ENCODE measurements at places on chromosomes 1 and 21. TPM values are rescaled to one million over a fixed set of nuclear protein-coding genes. Genes with fewer than 3 reads are reported as not detected.

AMY1A gene
- not detected for total RNA-seq

DARS2 gene
- total RNA-seq = 33.6 TPM

GRIK1 gene
- total RNA-seq = not detected

HCRTR1 gene
- 1.4 TPM for total RNA-seq

DISC1 gene
- 12.8 TPM for total RNA-seq

ADGRL2 gene
- total RNA-seq = 40.0 TPM

WNT3A gene
- not detected for total RNA-seq

DNA sequence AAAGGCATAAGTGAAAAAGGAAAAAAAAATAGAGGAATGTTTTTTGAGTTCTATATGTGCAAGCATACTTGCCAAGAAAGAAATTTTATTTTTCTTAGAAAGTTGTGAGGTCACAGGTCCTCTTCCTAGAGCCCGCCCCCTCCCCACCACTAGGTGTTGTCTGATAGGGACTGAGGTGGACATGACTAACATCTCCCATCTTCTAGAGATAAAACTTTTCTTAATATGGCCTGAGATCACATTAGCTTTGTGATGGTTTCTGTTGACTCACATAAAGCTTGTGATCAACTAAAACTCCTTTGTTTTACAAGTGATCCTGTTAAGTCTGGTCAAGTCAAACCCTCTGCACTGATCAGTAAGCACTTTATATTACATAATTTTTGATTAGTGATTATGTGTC, 33.4 kb upstream of the CITED4 start:
- DNase-seq = no peak

- DNase-seq = no peak
Measured at GRCh38 chr1:48784301-48784700, 7.6 kb upstream of the BEND5 start.

DNA sequence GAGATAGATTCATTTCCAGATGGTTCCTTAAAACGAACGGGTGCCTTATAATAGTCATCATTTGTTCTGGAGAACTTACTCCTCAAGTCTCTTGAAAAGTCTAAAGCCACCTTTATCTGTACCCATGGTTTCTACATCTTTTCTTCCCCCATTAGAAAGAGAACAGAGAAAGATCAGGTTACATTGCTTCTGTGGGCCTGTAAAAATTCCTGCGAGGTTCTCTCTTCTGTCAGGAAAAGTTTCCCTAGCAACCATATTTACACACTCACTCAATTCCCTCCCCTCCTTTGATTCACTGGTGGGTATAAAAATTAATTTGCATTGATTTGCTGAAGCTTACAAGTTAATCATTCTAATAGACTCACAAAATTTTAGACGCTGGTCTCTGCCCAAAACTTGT, 6.7 kb downstream of the PHC2 start:
- peak; percentile 16 for DNase-seq

DNA sequence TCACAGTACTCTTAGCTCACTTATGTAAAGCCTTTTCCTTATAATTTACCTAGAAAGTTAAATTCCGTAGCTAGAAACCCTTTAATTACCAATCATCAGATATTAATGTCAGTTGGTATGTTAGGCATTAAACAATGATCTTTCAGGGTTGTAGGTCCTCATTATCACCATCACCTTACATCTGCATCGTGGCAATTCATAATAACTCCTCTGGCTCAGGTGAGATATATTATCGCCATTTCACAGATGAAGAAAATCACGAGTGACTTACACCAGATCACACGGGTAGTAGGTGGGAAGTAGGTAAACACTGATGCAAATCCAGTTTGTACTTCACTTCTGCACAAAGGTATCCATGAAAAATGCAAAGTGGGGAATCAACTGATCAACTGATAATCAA, 639 bp downstream of the NUP133 start:
- DNase-seq = no peak

- no peak for DNase-seq
Measured at GRCh38 chr1:205275133-205275532, 46.4 kb downstream of the NUAK2 start.

DNA sequence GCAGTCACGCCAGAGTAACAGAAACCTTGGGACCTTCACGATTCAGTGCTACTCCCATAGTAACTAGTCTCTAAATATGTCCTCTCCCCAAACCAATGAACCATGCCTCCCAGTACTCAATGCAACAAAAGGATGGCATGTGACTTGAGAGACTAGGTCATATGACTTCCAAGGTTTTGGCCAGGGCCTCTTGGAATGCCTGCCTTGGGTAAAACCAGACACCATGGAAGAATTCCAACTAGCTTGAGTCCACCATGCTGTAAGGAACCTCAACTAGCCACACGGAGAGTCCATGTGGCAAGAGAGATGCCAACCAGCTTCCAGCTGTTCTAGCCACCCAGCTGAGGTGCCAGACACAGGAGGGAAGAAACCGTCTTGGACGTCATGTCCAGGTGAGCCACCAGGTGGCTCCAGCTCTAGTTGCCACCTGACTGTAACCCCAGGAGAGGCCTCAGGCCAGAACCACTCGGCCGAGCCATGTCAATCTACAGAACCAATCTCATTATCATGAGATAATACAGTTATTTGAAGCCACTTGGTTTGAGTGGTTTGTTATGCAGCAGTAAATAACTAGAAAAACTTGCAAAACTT, 115.0 kb downstream of the SYF2 start:
- no peak for DNase-seq

DNA sequence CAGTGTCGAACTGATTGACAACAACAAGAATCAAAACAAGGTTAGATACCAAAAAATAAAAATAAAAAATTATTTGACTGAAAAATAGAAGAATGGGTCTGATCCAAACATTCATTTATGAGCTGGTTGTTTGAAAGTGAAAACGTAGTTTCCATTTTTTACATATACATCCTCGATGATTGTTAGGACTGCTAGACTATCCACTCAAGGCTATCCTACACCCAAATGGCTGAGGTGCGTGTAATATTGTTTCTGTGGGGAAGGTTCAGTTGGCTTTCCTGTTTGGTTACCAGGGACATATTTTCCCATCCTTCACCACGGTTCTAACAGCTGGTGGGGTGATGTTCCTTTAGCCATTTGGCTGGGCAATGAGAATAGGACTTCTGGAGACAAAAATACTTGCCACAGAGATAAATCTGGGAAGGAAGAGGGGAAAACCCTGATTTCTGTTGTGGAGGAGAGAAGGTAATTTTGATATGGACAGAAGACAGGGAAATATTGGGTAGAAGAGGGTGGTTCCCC, 66.3 kb downstream of the MAP3K7CL start:
- no peak for DNase-seq

DNA sequence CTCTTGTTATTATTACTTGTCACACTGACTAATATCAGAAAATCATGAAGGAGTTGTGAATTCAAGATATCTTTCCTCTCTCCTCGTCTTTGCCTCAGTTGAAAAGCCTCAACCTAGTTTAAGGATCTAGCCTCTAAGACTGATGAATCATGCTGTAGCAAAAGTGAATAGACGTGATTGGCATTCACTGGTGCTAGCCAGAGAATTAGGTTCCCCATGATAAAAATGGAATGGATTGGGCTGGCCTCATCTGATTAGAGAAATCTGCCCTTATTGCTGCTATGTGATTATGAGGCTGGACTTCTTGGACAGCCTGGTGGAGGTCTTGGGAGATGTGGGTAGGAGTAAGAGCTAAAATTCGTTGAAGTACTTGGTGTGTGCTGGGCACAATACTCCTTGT, 208.2 kb downstream of the BACH1 start:
- no peak for DNase-seq

DNA sequence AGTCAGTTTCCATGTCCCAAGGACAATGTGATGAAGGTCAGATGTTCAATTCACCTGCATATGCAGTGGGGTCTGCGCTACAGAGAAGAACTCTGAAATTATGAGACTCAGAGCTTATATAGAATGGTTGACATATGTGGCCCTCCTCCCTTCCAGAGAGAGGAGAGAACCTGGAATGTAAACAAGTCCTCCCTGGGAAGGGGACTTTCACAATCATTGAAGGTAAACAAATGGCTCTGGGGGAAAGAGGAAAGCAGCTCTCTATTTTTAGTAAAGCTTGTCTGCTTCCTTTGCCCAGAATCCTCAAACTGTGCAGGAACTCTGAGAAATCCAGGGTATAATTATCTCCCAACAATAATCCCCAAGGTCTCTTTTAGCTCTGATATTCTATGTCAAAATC, 9.8 kb downstream of the OVGP1 start:
- no peak for DNase-seq

GRCh38 chr1:25461849-25462248, 31.2 kb downstream of the MACO1 start:
- peak; percentile 87 for DNase-seq

DNA sequence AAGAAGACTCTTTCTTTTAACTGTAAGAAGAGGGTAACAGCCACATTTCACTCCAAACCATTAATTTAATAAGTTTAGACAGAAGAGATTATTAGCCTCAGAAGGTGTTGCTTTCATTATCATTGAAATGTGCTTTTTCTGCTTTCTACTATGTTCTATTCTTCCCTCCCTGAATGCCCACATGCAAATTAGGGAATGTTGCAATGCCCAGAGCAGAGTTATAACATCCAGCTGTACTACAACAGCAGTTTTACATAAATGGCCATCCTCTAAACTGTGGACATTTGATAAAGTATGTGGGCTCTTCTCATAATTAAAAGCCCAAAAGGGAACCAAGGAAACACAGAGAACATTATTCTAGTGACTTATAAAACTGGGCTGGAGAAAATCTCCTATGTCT, 82.2 kb upstream of the SOD1 start:
- no peak for DNase-seq

DNA sequence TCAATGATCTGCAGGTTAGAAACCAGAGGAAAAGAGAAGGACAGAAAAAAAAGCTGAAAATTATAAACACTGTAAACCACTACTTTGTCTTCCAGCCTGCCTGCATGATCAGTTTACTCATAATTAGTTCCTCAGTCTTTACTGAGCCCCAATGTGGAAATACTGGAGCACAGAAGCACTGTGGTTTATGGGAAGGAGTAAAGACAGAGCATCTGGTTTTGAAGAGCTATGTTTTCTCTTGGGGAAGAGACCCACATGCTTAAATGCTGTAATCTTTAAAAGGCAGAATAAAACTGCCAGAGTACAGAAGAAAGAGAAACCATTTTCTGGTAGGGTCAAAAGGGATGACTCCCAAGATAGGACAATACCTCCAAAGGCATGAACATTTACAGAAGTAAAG, 159.0 kb upstream of the ZNHIT6 start:
- no peak for DNase-seq

- no peak for DNase-seq
Measured at GRCh38 chr1:84919461-84919970, 26.5 kb upstream of the LPAR3 start.
